ENCODE measurements at places on chromosomes 2 and 18. TPM values are rescaled to one million over a fixed set of nuclear protein-coding genes. Genes with fewer than 3 reads are reported as not detected.

GDF7 gene
- under 0.01 TPM for total RNA-seq

DNAH6 gene
- 0.36 TPM for total RNA-seq

DNA sequence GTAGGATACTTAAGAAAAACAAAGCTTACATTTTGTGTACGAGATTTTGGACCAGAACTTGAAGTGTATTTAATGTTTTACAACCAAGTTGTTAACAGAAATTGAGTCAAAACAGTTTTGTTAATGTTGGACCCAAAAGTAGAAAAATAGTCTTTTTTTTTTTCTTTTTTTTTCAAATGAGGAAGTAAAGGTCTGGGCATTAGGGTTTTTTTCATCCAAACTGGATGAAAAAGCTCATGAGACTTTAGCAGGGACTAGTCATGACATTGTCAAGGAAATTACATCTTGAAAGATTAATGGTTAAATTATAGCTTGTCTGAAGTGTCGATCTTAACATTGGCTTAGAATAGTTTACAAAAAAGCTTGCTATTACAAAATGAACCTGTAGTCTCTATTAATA is 32.3 kb downstream of the CCNT2 start:
- H3K27me3 ChIP-seq, result no peaks in the 10 kb centered on the region
- H3K36me3 ChIP-seq, result peaks cover 52% of the 10 kb centered on the region
- H3K27ac ChIP-seq, result no peak overlapping the region
- DNase-seq, result no peak
- no peak overlapping the region for H3K4me3 ChIP-seq

DNA sequence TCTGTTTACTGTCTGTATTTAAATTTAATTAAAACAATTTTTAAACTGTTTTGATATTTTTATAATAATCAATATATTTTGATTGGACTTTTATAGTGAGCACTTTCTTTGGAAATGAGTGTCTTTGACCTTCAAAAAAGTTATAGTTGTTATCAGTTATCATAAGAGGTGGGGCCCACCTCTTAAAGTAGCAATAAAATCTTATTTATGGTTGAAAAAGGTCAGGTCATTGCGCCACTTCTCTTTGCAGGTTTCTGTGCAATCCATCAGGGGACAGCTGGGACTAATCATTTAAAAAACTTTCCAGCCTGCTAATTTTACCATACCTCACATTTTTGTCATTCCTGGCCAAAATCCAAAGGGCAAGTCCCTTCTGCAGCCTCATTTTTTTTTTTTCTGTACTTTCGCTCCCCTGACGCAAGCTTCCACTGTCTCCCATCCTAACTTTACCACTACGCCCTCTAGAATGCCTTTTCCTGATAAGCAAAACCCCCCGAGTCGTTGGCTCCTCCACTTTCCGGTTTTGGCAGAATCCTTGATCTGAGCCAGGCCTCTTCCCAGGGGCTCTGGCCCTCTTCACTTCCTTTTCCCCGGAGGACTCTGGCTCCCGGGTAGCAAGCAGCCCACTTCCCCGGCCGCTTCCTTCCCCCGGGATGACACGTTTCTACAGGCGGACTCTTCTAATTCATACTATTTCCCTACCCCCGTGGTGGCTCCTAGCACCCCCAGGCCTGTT is 1.1 kb upstream of the SEH1L start:
- H3K36me3 ChIP-seq, result no peaks in the 10 kb centered on the region

- no peak overlapping the region for H3K4me3 ChIP-seq
- H3K4me1 ChIP-seq, result no peaks in the 10 kb centered on the region
- DNase-seq, result no peak
- no peaks in the 10 kb centered on the region for H3K36me3 ChIP-seq
- H3K27ac ChIP-seq, result no peak overlapping the region
These were observed 584.3 kb downstream of the ADCYAP1 start for GRCh38 chr18:1488957-1489356.

- no peaks in the 10 kb centered on the region for H3K36me3 ChIP-seq
- H3K4me3 ChIP-seq, result no peak overlapping the region
- no peak overlapping the region for H3K27ac ChIP-seq
- H3K4me1 ChIP-seq, result no peaks in the 10 kb centered on the region
- no peak for DNase-seq
These were observed 232.2 kb upstream of the ETAA1 start for GRCh38 chr2:67164771-67165522.

ARHGAP28 gene
- total RNA-seq, result 23.9 TPM

CCT4 gene
- total RNA-seq, result 116 TPM

DNA sequence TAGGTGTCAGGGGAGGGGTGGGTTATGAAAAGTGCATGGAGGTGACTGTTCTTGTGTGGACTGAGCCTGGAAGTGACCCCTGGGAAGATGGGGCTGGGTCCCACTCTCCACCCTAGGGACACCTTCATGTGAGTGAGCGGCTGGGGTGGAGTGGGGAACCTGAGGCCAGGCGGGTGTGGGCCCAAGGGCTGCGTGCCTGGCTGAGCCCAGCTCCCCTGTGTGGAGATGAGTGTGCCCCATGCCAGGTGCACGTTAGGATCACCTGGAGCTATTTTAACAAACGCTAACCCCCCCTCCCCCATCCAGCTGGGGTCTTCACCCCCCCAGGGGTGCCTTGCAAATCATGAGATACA is 26.5 kb downstream of the ZAP70 start:
- no peak overlapping the region for H3K4me3 ChIP-seq
- no peaks in the 10 kb centered on the region for H3K27me3 ChIP-seq
- H3K27ac ChIP-seq, result no peak overlapping the region
- H3K36me3 ChIP-seq, result no peaks in the 10 kb centered on the region
- H3K4me1 ChIP-seq, result no peaks in the 10 kb centered on the region

GRCh38 chr18:52216666-52217065 is 123.3 kb upstream of the DCC start:
- DNase-seq, result no peak
- H3K27me3 ChIP-seq, result no peaks in the 10 kb centered on the region
- H3K36me3 ChIP-seq, result no peaks in the 10 kb centered on the region
- H3K4me1 ChIP-seq, result no peaks in the 10 kb centered on the region

GRCh38 chr2:24011250-24012104 is 1.6 kb downstream of the MFSD2B start:
- no peaks in the 10 kb centered on the region for H3K27me3 ChIP-seq
- no peaks in the 10 kb centered on the region for H3K36me3 ChIP-seq
- H3K4me1 ChIP-seq, result peaks cover 26% of the 10 kb centered on the region

LYG1 gene
- 0.88 TPM for total RNA-seq

GPR39 gene
- total RNA-seq, result 3.6 TPM
